Stimulated activated CD8-positive, alpha-beta memory T cell treated with anti-CD3 and anti-CD28 coated beads, Interleukin-2, amount 100 ng/mL, for 1 hour (primary cell): ENCODE measurements at places on chromosomes 7 and 10.

DNA sequence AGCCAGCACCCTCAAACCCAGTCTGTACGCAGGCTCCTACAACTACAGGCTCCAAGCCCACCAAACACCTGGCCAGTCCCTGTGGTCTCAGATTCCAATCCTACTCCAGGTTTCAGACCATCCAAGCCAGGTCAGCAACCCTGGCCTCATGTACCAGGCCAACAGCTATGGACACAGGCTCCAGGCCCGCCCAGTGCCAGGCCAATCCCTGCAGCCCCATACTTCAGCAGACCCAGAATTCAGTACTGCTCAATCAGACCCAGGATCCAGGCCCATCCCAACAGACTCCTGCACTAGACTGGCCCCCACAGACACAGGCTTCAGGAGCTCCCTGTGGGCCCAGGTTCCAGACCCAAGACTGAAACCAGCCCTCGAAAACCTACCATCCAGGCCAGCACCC, 32.3 kb downstream of the HPSE2 start:
- no peak for DNase-seq

GRCh38 chr10:66505003-66505657, 420.7 kb upstream of the LRRTM3 start:
- DNase-seq = no peak

GRCh38 chr10:12962556-12962955, 39.0 kb downstream of the CCDC3 start:
- DNase-seq = no peak

- DNase-seq = no peak
Measured at GRCh38 chr7:153301936-153302335, 542.4 kb downstream of the ACTR3B start.

DNA sequence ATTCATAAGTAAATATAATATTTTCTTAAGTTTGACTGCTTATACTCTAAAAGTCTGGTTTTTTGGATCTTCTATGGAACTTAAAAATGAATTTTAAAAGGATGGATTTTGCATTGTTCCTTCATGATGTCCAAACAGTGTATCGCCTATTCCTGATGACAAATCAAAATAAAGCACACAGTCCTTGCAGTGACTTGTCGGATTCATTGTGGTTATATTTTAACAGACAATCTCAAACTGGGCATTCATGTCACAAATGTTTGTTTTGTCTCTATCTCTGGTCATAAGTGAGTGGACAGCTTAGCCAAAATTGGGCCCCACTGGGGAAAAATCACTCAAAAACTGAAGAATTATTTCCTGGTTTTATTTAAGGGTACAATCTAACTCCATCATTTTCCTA, 74.8 kb downstream of the LMBR1 start:
- no peak for DNase-seq

GRCh38 chr10:68251625-68252495, 19.9 kb upstream of the ATOH7 start:
- no peak for DNase-seq

- no peak for DNase-seq
Measured at GRCh38 chr7:100367676-100368613, 5.3 kb upstream of the PILRA start.

DNA sequence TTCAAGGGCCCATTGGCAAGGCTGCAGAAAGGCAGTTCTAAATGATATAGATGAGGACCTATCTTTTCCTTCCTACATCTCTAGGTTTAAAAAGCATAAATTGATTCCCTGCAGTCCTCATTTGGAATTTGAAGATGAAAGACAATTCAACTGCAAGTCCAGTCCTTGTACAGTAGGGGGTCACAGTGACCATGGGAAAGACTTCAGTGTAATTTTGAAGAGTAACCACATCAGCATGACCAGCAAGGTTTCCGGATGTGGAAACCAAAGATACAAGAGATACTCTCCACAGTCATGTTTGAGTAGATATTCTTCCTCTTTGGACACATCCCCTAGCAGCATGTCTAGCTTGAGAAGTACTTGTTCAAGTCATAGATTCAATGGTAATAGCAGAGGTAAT, 539.3 kb upstream of the TEX47 start:
- no peak for DNase-seq

- no peak for DNase-seq
Measured at GRCh38 chr10:125073996-125074395, 86.4 kb downstream of the CTBP2 start.

DNA sequence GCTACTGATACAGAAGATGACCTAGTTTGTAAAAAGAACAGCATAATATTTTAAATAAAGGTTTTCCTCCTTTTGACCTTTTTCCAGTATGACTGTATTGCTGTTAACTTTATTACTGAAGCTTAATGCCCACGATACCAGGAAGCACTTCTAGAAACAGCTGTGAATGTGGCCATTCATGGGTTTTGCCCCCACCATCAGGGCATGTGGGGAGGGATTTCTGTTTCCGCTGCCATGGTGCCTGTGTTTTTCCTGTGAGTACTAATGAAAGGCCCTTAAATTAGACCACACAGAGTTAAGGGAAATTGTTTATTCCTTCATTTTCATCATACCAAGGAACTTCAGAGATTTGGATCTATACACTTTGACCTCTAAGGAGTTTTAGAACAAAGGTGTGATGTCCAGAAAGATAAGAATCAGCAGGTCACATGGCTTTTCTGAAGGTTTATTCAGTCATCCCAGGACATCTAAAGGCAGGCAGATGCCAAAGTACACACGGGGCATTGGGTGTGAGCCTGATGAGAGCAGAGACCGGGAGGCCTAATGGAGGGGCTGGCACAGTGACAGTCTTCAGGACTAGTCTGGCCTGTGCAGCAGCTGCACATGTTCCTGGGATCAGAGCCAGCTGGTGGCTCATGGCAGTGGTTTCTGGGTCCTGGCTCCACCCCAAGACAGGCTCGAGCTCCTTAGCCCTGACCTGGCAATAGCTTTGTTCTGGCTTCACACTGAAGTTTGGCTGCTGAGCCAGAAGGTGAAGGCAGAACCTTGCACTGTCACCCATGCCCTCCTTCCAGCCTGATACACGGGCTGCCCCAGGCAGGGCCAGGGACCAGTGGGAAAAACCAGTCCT, 190.9 kb downstream of the REEP3 start:
- no peak for DNase-seq

- DNase-seq = no peak
Measured at GRCh38 chr7:116439841-116440549, 59.5 kb upstream of the CAV2 start.

DNA sequence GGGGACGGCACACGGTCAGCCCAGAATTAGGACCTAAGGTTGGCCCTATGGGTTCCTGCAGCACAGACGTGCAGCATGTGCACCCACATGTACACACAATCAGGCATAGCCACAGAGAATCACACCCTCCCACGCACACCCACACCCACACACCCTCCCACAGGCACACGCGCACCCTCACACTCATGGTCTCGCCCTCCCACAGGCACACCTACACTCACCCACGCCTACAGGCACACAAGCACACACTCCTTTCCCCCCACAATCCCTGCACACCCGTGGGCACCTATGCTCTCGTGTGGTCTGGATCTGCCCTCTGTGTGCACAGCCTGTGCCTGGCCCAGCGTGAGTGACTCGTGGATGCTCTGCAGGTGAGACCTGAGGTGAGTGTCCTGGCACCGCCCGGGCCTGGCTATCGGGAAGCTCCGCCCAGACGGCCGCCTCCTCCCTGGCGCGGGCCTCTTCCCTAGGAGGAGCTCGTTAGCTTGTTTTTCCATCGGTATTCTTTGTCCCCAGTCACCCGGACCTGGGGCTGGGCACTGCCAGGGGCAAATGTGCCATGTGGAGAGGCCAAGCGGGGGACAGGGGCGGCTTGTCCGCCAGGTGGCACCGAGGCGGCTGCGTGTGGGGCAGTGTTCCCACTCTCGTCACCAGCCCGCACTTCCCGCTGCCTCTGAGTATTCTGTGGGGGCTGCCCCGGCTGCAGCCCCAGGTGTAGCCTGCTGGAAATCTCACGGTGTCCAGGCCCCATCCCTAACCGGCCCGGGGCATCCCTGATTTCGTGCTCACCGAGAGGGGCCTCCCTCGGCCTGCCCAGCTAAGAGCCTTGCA, 110.2 kb upstream of the FAM20C start:
- DNase-seq = no peak

DNA sequence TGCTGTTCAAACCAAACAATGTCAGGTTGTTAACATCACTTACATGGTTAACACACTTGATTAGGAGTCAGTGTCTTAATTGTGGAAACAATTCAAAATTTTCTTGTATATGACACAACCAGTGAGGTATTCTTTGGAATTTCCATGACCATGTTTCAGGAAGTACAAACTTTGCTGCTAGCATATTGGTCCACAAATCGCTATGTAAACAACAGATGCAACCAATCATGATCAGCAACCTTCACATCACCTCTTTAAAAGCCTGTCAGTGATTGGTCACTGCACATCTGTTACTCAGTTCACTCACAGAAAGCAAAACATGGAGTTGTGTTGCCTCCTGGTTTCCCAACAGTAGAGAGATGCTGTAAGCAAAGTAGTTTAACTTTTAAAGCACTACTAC, 108.9 kb upstream of the FAM3C start:
- DNase-seq = no peak

GRCh38 chr10:119404719-119405519, 137.6 kb downstream of the RGS10 start:
- DNase-seq = no peak

DNA sequence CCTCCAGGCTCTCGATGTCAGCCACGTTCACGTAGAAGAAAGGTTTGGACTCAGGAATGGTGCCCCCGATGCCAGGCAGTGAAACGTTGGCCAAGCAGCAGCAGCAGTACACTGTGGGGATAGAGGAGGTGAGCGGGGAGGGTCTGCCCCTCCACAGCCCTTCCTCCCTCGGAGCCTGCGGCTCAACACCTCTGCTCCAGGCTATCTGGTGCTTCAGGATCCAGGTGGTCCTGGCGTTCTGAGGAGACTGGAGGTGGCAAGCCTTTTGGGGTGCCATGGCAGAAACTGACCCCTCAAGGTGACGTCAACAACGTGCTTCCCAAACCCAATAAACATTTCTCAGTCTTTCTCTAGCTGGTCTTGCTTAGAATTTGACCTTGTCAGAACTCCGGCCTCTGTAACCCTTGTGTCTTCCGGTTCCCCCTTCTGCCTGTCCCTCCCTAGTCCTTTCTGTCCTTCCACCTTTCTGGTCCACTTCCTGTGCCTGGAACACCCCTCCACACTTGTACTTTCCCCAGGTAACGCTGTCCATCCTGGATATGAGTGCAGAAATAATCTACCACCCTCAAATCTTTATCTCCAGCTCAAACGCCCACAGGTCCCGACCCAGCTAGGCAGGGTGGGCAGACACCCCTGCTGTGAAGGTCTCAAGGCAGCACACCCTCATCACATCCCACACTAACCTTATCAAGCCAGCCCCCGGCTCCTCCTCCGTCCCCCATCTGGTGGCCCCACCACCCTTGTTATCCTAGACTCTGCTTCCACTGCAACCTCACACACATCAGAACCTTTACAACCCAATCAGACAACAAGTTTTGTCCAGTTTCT, 36.5 kb downstream of the DENND11 start:
- DNase-seq = no peak
